ENCODE measurements at places on chromosomes 16 and 17.

DNA sequence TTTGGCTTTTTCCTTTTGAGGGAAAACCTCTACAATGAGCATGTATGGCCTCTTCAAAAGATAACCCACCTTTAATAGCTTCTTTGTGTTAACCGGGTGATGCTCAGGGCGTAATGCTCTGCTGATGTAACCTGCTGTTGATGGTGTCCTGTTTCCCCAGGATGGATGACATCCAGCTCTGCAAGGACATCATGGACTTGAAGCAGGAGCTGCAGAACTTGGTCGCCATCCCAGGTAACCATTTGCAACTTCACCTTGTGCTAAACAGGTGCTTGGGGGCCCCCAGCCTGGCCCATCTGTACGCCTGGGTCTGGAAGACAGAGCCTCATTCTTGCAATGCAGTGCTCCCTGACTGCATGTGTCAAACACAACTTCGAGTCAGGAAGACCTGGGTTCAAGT, 75.1 kb downstream of the MARF1 start:
- no peak for DNase-seq

- no peak for DNase-seq
Observed at GRCh38 chr17:79795795-79796443, 958 bp downstream of the CBX8 start.

DNA sequence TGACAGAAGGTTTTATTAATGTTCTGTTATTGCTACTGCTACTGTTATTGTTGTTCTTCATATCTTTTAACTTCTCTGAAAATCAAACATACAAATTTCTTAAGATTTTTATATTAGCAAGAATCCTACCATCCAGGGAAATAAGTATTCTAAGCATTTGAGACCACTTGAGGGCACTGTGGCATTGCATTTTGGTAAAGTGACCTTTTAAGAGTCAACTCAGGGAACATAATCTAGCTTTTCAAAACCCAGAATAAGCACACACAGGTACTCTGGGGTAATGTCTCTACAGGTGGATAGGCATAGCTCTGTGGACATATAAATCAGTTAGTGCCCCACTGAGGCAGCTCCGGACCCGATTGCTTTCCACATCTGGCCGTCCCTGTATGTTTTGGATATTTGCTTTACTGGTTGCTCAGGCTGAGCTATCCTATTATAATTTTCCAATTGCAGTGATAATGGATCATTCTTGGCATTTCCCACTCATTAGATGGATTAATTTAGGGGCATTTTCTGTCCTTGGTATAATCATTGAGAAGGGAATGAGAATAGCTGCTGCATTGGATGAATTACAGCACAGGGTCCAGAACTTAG, 1425.1 kb upstream of the CDH8 start:
- DNase-seq: no peak

DNA sequence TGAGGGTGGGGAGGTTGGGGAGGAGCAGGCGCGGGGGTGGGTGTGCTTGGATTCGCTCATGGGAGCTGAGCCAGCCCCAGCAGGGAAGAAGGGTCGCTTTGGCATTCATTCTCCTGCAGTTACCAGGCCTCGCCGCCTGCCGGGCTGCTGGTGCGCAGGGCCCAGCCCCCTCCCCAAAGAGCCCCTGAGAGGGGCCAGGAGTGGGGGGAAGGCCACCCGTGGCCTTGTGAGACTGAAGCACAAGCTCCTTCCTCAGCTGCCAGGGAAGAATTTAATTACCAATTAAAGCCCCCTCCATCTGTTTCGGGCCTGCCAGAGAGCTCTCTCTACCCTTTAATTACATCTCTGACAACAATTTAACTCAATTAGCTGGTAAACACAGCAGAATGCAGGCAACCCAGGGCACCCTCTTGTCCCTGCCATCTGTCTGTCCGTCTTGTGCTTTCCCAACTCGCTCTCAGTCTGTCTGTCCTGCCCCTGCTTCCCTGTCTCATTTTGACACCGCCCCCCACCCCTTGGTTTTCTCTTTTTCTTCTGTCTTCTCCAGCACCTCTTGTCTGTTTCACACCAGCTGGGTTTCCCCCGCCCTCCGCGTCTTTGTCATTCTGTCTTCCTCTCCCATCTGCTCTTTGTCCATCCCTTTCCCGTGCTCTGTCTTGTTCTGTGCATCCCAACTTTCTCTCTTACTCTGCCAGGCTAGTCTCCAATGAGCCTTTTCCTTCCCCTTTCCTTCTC, 32.7 kb downstream of the CDK5RAP3 start:
- no peak for DNase-seq

GRCh38 chr16:82232806-82233205, 62.8 kb upstream of the MPHOSPH6 start:
- no peak for DNase-seq

DNA sequence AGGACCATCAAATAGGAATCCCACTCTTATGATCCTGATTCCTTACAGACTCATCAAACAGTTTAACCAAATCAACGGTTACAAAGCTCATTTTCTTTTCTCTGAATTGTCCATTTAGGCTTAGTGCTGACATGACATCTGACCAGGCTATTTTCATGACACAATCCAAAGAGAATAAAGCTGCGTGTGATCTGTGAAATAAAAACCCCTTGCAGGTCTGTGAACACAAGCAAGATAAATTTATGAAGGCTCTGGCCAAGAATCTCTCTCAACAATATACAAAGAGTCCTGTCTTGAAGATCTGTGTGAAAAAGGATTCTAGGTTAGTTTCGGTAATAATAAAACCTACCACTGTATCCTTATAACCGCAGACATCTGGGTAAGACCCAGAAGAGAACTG, 22.0 kb downstream of the COG1 start:
- DNase-seq: no peak

- no peak for DNase-seq
Observed at GRCh38 chr16:79434771-79435170, 165.8 kb downstream of the MAF start.

GRCh38 chr16:54931120-54932014, 702 bp downstream of the IRX5 start:
- DNase-seq: no peak

DNA sequence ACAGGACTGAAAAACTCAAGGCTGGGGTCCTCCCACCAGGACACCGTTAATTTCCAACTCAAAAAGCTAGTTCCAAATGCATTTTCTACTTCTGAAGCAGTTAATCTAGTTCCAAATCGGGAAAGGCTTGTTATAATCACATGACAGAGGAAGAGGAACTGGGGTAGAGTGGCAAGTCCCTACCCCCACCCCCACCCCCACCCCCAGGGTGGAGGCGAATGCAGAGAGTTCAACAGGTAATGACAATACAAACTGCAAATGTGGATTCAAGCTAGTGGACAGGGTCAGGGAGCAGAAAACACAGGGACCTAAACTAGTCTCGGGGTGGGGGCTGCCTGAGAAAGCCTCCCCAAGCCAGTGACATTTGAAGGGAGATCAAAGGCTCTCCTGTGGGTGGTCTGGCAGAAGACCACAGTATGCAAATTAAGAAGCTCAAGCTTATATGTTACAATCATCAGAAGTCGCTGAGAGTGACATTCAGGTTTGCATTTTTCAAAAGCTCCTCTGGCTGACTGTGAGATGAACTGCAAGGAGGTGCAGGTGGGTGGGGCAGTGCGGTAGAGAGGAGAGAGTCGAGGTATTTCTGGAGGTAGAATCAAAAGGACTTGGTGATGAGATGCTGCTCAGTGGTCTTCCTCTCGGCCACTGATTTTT, 56.4 kb upstream of the SLC25A19 start:
- peak; percentile 15 for DNase-seq

DNA sequence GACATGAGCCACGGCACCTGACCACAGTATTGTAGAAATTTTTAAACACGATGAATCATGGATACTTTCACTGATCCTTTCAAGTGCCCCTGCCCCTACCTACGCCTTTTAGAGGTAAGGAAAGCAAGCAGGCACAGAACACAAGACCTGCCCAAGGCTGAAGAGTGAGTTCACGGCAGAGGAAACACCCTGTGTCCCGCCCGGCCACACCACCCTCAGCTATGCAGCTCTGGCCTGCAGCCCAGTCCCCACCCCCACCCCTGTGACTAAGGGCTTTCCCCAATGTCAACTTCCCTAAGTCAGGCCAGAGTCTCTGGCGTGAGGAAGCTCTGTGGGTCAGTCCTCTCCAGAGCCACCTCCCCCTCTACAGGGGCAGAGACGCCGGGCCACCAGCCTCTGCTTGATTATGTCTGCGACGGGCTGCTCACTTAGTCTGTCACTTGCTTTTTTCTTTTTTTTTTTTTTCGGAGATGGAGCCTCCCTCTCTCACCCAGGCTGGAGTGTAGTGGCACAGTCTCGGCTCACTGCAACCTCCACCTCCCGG, 8.4 kb downstream of the SLC16A5 start:
- no peak for DNase-seq

- DNase-seq: no peak
Observed at GRCh38 chr16:81624403-81624759, 154.7 kb upstream of the PLCG2 start.

- no peak for DNase-seq
Observed at GRCh38 chr17:45645330-45645729, 138.8 kb upstream of the CRHR1 start.

GRCh38 chr17:80750263-80750662, 205.6 kb downstream of the RPTOR start:
- DNase-seq: no peak

GRCh38 chr17:15475631-15476354, 8.4 kb upstream of the CDRT4 start:
- DNase-seq: no peak

- no peak for DNase-seq
Observed at GRCh38 chr17:73432624-73433190, 120.9 kb upstream of the CDC42EP4 start.

- DNase-seq: no peak
Observed at GRCh38 chr17:50194934-50195865, 6.2 kb downstream of the COL1A1 start.

- peak; percentile 73 for DNase-seq
Observed at GRCh38 chr17:30363715-30364202, 15.0 kb upstream of the CPD start.

- DNase-seq: no peak
Observed at GRCh38 chr16:79409978-79410377, 190.6 kb downstream of the MAF start.

- no peak for DNase-seq
Observed at GRCh38 chr16:85202051-85202601, 89.9 kb upstream of the CIBAR2 start.

DNA sequence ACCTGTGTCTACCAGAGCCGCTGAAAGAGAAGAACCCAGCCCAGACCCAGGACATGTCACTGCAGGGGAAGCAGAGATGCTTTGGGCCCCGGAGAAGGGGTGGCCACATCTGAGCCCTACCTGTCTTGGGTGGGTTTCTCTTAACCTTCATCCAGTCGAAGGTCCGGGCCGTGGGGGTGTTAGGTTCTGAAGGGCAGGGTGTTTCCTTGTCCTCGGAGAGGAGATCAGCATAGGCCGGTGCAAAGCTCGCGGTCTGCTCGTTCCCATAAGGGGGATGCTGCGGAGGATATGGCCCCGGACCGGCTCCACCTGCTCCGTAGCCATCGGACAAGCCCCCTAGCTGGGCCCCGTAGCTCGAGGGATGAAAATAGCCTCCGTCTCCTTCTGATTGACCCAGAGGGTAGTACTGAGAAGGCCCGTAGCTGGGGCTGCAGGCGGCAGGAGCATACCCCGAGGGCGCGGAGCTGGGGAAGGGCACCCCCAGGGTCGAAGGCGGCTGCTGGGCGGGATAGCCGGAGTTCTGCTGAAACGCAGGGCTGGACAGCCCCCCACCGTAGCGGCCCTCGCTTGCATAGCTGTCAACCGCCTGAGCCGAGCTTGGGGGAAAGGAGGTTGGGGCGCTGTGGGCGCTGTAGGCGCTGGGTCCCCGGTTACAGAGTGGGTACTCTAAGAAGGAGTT, 464 bp downstream of the HOXB1 start:
- DNase-seq: no peak

DNA sequence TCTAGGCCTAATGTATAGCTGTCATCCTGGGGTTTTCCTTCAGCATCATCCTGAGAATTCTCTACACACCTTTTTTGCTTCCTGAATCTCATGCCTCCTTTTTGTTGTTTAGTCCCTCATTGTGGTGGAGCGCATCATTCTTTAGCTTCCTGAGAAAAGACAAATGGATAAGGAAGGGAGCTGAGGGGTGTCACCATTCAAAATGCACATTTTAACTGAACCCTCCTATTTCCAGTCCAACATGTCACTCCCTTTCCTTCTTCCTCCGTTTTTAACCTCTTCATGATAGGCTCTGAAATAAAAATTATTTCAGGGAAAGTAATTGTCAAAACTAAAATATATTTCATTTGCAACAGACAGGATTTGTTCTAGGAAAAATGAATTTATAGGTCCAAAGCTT, 39.7 kb upstream of the GNAO1 start:
- DNase-seq: no peak

DNA sequence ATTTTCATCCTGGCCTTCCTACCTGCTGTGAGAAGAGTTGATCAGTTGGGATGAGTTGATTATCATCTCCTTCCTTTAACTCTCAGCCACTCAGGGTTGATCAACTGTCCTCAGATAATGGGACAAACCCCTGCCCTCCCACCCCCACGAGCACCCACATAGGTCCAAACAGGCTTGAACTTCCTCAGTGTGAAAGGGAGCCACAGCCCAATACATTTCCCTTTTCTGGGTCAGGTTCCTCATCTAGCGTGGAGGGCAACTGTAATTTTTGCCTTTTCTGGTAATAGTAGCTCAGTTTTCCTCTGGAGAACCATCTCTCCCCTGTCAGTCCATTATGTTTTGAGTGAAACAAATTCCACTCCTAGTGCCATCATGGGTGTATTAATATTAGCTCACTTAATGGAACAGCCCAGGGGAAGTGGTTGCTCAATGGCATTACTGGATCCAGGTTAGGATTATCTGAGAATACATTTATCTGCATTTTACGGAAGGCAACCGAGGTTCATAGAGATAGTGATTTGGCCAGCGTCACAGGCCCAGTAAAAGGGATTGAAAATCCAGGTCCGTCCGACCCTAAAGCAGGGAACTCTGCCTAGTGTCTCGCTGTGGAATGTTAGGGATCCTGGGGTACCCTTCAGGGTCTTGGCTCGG, 476 bp upstream of the LPCAT2 start:
- DNase-seq: no peak

DNA sequence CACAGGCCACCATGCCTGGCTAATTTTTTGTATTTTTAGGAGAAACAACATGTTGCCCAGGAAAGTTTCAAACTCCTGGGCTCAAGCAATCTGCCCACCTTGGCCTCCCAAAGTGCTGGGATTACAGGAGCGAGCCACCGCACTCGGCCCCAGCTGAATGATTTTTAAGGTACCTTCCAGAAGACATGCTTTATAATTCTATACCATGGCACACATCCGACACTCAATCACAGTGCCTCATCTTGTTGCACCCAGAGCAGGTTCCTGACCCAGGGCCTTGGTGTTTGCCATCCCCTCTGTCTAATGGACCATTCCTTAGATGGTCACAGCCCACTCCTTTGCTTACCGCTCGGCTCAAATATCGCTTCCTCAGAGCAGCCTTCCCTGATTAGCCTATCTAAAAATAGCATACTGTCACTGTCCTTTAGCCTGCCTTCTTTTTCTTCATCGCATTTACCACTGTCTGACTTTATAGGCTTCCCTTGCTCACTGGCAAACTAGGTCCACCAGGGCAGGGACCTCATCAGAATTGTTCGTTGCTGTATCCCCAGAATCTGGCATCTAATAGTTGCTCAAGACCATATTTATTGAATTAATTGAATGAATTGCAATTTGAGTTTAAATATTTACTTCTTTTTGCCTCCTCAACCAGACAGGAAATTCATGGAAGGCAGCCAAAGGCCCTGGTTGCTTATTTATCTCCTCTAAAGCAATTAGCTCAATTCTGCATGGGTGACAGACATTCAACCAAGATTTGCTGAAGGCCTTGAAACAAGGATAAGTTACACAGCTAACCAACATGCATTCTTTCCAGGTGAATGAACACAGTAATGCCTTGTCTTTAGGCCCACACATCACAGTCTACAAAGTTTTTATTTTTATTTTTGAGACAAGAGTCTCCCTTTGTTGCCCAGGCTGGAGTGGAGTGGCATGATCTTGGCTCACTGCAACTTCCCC, 6.3 kb upstream of the TENT4B start:
- no peak for DNase-seq
